ENCODE measurements at places on chromosomes 12 and 14.

DNA sequence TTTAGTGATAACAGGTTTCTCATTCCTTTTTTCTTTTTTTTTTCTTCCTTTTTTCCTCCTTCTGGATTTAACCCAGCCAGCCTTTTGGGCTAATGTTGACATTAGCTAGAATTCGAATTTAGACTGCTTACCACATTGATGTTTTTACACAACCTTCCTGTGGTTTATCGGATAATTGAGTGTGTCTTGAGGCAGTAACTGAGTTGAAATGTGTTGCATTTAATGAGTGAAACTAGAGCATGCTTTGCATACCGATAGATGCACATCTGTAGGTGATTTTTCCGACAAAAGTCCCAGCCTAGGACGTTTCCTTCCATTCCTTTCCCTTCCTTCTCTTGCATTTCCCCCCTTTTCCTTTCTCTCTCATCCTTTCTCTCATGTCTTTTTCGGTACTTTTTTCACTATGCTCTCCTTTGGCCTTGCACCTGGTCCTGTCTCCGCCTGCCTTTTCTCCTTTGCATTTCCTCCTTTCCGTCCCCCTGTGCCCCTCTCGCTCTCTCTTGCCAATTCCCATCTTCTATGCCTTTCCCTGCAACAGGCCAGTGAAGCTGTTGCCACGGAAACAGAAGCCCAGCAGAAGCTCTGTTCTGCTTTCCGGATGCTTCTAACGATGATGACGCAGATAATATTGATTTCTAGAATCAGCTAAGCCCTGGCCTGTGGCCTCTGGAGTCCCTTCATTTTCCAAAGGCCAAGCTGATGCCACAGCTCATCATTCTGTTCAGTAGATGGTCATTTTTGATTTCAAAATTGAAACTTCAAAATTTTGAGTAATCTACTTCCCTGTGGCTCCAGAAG, 76.1 kb downstream of the SLC25A47 start:
- no peak for DNase-seq

DNA sequence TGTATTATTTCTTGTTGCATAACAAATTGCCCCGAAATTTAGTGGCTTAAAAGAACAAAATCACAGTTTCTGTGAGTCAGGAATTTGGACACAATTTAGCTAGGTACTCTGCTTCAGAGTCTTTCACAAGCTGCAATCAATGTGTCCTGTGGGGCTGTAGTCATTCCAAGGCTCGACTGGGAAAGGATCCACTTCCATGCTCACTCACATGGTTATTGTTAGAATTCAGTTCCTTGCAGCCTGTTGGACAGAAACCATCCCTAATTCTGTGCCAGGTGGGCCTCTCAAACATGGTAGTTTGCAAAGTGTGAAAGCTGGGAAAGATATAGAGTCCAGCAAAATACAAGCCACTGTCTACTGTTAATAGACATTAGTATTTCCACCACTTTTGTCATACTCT, 59.7 kb upstream of the ARID2 start:
- no peak for DNase-seq

DNA sequence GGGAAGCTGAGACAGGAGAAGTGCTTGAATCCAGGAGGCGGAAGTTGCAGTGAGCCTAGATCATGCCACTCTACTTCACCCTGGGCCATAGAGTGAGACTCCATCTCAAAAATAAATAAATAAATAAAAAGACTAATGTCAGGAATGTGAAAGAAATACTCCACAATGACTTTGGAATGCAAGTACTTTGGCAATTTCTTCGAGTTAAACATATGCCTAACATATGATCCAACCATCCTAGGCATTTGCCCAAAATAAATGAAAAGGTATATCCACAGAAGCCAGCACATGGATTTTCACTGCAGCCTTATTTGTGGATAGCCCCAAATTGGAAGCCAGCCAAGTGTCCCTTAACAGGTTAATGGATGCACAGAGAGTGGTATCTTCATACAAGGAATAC, 357.9 kb upstream of the TMEM132C start:
- DNase-seq = no peak

DNA sequence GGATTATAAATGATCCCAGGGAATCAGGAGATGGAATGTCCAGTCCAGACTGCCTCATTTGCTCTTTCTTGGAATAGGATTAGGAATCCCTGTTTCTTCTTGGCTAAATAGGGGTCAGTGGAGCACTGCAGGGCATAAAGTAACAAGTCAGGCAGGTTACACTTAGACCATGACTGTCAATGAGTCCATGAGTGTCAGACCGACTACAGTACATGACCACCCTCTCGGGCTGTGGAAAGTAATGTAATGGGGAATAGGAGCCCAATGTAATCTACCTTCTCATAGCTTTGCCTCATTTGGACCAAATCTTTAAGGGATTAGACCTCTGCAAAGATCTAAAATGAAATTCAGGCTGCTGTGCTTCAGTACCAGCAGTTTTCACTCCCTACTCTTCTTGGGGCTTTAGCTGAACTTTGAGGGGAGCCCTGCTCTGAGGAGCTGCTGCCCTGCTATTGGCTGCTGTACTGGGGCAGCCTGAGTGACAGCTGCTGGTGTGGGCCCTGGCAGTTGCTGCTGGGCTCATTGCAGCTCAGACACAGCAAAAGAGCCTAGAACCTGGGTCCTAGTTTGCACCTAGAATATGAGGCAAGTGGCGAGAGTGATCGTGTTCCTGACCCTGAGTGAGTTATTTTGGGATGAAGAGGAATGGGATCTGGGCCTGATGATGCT, 62.2 kb upstream of the OR4E1 start:
- no peak for DNase-seq

Data from left forelimb (tissue), 1 donor.